ENCODE measurements at places on chromosomes 2 and 18.

DNA sequence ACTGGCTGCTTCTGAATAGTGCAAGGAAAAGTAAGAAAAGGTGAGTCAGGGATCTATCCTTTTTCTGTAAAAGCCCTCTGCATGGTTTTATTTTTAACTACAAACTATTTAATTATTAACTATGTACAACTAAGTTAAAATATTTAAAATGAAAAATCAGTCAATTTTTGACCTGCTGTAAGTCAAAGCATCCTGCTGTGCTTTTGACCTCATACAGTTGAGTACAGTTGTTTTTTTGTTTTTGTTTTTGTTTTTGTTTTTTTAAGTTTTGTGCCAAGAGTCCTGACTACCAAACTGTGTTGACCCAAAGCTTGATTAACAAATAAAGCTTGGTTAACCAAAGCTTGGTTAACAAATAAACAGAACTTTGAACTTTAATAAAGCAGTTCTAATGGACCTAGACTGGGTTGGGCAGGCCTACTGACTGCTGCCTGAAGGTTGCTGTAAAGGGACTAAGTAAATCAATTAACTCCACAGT lies at the start of gene ACMSD:
Gene ACMSD, plus strand, starts transcription at position 474 of the 478 bp plus-strand sequence. CDS start 67 bp downstream, outside the sequence.
- DNase-seq: no peak

GRCh38 chr18:21277578-21277977 lies 35.5 kb downstream of the GREB1L start:
- DNase-seq: no peak

- no peak for DNase-seq
Measured at GRCh38 chr2:239896075-239896474, 129.1 kb downstream of the NDUFA10 start.

DNA sequence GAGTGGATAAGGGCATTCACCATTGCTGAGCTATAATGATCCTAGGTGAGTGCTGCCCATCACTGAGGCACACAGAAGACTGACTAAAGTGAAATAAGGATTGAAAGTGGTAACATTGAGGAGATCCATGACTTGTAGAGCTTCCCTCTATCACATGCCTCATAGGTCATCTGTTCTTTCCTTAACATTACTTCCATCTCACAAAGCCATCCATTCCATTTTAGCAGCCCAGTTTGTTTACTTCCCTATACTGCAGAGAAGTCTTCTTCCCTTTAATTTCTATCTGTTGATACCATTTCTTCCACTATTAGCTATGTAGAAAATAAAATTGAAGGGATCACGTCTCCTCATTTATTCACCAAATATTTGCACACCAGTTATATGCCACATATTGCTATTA lies 32.1 kb downstream of the ME2 start:
- DNase-seq: no peak

DNA sequence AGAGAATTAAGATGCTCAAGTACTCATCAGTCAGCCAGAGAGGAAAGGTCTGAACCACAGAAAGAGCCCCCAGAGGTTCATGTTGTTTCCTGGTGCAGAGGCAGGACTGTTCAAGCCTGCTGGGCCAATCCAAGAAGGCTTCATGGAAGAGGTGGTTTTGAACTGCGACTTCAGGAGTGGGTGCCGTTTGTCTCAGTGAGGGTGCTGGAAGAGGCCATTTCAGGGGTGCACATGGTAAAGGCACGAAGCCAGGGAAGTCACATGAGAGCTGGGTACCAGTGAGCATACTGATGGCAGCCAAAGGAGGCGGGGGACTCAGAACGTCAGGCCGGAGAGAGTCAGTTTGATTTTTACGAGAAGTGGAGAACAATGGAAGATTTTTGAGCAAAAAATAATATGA lies 55.5 kb downstream of the EMILIN2 start:
- no peak for DNase-seq

DNA sequence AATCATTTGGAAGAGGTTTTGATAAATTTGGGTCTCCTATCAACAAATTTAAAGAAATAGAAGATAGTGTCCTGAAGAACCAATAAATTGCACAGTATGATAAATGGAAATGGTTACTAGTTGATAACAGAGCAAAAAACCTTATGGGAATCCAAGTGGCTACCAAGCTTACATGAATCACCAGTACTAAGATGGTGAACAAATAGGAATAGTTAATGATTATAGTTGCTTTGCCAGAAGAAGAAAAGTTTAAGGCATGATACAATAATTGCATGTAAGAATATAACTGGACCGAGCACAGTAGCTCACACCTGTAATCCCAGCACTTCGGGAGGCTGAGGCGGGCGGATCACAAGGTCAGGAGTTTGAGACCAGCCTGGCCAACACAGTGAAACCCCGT lies 19.6 kb upstream of the INO80D start:
- no peak for DNase-seq

GRCh38 chr2:101574622-101575021 lies 99.7 kb upstream of the RFX8 start:
- DNase-seq: no peak

DNA sequence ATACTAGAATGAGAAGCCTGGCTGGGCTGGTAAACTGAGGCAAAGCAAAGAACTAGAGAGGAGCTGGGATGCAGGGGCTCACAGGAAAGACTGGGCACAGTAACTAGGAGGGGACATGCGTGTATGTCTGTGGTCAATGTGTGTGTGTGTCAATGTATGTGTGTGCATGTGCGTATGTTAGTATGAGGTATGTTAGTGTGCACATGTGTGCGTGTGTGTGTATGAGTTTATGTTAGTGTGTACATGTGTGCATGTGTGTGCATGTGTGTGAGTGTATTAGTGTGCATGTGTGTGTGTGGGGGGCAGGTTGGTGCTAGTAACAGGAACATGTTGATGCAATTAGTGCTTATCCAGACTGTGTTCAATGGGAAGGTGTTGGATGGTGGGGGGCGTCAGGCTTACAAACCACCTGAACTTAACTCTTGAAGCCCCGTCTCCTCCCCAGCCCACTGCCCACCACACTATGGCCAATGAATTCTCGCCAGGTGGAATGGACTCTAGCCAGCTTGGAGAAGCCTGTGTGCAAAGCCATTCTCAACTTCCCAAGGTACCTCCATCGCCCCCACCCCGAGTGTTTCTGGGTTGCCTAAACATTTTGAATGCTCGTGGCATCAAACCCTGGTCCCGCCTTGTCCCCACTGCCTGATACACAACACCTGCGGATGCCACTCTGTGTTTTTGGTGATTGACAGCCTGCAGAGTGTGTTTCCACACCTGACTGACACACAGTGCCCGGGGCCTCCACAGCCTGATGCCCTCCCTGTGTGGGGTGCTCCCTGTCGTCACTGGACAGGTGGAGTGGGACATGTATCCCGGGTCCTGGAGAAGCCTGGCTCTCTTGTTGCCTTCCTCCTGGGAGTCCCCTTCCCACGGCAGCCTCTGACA lies 90.1 kb upstream of the ASB18 start:
- no peak for DNase-seq
